Spinal cord (tissue), 10 donors: ENCODE measurements at places on chromosomes 5 and 9. TPM values are rescaled to one million over a fixed set of nuclear protein-coding genes. Genes with fewer than 3 reads are reported as not detected.

- DNase-seq = no peak
Measured at GRCh38 chr5:81986126-81986525, 14.3 kb downstream of the ATG10 start.

GRCh38 chr5:73796164-73797131, 170.5 kb downstream of the ARHGEF28 start:
- DNase-seq = no peak

DNA sequence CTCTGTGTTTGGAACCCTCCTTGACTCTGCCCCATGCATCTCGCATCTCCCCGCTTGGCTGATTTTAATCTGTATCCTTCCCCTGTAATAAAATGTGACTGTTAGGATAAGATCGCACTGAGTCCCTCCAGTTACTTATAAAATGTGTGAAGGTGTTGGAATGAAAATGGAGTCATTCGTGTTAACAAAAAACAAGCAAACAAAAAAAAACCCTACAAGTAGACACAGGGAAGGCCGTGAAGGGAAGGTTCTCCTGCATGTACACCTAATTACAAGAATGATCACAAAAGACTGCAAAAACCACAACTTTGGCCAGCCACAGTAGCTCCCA, 14.2 kb upstream of the VDAC1 start:
- no peak for DNase-seq

DNA sequence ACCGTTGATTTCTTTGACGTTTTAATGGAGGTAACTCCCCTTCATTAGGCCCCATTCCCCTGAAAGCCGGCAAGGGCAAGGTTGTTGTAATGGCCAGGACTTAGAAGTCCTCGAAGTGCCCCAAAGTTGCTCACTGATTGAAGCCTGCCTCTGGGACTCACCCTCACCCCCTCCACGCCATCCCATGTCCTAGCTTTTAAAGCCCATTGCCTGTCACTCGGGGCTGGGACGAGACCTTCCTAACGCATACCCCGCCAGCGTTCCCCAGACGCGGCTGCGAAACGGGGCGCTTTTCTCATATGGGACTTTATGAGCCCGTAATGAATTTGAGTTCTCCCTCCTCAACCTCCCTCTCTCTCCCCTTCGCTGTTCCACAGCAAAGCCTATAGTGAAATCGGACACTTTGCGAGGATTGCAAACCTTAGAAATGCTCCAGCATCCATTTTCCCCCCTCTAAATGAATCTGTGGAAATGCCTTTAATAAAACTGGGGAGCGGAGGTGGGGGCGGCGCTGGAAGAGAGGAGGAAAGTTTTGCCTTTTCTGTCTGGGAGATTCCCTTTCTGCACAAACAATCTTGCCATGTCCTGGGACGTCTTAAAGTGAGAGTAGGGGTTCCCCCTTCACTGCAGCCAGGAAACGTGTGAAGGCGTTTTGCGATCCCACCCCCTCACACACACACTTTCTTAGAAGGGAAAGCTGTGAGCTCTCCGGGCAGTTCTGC, 1.5 kb downstream of the PAPPA start:
- DNase-seq = no peak

GRCh38 chr9:22044583-22044982, 35.5 kb upstream of the CDKN2B start:
- no peak for DNase-seq

DNA sequence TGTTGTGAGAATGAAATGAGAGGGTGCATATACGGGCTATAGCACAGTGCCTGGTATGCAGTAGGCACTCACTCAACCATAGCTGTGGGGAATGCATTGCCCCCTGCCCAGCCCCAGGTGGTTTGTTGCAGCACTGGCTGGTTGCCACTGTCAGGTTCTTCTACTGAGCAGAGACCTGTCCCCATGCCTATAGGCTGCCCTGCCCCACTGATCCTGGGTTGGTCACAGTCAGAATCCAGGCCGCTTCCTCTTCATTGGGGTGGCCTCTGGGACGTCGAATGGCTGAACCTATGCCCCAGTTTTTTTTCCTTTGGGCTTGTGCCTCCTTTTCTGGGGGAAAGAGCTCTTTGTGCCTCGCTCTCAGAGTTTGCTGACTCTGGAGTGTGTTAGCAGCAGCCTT, 74.6 kb downstream of the RGS3 start:
- DNase-seq = no peak

DNA sequence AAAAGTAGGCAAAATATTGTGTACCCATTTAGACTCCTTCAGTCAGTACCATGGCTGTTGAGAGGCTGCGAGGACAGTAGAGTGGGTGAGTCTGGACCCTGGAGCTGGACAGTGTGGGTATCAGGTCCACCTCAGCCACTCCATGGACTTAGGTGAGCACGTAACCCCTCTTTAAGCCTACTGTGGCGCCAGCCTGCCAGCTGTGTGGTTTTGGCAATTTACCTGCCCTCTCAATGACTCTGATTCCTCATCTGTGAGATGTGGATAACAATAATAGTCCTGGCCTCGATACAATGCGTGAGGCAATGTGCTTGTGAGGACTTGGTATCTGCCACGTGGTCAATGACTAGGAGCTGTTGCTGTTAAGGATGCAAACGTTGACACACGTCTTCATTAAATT, 17.9 kb downstream of the SLC1A3 start:
- DNase-seq = no peak

DNA sequence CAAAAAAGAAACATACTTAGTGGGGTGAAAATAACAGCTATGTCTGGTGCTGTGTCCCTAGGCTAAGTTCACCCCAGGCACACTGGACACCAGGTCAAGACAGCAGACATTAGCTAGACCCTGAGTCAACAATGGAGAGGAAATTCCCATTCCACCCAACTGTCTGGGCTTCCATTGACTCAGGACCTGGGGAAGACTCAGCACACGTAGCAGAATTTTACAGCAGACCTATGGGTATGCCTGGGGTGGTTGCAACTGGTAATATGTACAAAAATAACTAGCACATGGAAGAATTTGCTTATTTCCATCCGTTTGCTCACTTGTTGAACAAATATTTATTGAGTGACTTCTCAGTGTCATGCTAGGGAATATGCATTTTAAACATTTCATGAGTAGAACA, 117.0 kb downstream of the GAS1 start:
- DNase-seq = no peak

DNA sequence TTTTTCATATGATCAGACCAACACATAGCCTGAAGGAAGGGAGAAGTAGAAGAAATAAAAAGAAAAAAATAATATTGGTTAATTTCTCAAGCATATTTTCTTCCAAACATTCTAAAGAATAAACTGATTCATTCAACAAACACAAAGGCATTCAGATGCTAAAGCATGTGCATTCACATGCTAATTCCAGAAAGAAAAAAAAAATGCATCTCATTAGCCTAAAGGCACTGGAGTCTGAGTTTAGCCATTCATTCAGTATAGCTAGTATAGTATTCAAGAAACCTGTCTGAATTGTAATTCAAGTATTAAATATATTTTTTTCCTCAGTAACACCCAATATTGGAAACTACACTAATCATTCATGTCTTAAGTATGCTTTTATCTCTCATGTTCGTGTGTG, 61.0 kb upstream of the FER start:
- DNase-seq = peak; percentile 24

CARD6 gene
- polyA plus RNA-seq = 2.0 TPM

ITGA2 gene
- polyA plus RNA-seq = 2.0 TPM

C9orf152 gene
- polyA plus RNA-seq = 0.08 TPM

LCN9 gene
- polyA plus RNA-seq = not detected

MEIKIN gene
- 0.36 TPM for polyA plus RNA-seq

PCDHGA12 gene
- polyA plus RNA-seq = 8.1 TPM
